CD4-positive, alpha-beta T cell treated with Interferon gamma for 1 hour (primary cell): ENCODE measurements at places on chromosomes 6 and 20.

GRCh38 chr20:45647441-45648050, 16.5 kb upstream of the WFDC9 start:
- DNase-seq, result no peak

DNA sequence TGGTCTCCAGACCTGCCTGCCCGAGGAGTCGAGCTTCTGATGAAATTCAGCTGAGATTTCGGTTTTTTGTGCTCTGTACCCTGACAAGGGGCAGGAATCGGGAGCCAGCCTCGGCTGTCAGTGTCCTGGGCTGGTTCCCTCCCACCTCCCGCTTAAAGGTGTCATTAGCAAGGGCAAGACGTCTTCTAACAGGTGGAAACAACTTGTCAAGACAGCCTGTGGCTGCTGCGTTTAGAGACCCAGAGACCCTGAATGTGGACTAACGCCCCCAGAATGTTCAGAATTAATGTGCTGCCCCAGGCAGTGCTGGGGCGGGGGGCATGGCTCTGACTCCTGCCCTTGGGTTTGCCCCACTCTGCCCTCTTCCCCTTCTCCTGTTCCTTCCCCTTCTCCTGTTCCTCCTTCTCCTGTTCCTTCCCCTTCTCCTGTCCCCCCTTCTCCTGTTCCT, 69.7 kb downstream of the PHACTR3 start:
- DNase-seq, result no peak

DNA sequence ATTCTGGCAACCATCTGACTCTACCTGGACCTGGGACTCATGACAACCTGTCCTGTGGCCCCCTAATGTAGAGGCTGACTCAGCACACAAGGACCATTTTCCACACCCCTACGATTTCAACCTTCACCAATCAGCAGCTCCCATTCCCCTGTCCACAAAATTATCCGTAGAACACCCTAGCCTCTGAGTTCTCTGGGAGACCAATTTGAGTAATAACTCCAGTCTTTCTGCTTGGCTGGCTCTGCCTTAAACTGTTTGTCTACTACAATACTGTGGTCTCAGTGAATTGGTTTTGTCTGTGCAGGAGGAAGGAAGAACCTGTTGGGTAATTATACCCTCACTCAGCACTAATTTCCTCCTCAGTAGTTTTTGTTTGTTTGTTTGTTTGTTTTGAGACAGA, 99.3 kb upstream of the MRPS10 start:
- no peak for DNase-seq

DNA sequence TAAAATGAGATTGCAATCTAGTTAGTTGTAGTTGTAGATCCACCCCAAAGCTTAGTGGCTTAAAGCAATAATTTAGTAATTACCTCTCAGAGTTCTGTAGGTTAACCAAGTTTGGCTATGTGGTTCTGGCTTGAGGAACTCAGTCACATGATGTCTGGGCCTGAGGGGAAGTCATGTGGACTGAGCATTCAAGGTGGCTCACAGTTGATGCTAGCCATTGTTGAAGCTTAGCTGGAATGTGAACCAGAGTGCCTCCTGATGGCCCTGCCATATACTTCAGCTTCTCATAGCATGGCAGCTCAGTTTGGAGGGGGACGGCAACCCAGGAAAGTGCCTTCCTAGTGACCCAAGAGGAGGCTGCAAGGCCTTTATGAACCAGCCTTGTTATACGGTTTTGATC, 263.2 kb upstream of the RNF217 start:
- DNase-seq, result no peak

GRCh38 chr6:106757722-106758467, 128.5 kb downstream of the QRSL1 start:
- DNase-seq, result no peak

DNA sequence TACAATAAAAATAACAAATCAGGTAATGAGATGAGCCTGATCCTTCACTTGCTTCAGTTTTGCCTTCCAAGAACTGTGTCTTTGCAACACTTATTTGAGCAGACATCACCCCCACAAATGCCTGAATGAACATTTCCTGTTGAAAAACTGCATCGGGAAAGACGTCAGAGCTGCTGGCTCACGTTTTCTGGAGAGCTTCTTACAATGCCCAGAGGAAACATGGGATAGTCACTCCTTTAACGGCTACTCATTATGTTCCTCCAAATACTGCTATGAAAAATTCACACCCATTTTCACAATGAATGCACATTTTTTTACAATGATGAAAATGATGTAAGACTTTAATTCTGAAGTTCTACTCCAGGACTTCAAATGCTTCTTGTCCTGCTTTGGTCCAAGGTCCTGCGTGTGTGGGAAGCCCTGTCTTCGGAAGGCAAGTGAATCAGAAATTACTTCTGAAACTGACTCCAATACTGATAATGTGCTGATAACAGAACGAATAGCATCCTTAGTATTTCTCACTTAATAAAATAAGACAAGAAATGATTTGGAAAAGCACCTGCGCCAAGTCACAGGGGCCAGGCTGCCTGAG, 238.0 kb downstream of the ANKRD60 start:
- DNase-seq, result no peak

GRCh38 chr6:6678185-6678671, 89.7 kb downstream of the LY86 start:
- no peak for DNase-seq

GRCh38 chr6:34986845-34987246, 97.8 kb downstream of the ANKS1A start:
- DNase-seq, result peak; percentile 45

GRCh38 chr6:120590611-120591010, 743.7 kb downstream of the TBC1D32 start:
- no peak for DNase-seq

- DNase-seq, result no peak
Observed at GRCh38 chr6:125811259-125811658, 20.5 kb downstream of the NCOA7 start.

DNA sequence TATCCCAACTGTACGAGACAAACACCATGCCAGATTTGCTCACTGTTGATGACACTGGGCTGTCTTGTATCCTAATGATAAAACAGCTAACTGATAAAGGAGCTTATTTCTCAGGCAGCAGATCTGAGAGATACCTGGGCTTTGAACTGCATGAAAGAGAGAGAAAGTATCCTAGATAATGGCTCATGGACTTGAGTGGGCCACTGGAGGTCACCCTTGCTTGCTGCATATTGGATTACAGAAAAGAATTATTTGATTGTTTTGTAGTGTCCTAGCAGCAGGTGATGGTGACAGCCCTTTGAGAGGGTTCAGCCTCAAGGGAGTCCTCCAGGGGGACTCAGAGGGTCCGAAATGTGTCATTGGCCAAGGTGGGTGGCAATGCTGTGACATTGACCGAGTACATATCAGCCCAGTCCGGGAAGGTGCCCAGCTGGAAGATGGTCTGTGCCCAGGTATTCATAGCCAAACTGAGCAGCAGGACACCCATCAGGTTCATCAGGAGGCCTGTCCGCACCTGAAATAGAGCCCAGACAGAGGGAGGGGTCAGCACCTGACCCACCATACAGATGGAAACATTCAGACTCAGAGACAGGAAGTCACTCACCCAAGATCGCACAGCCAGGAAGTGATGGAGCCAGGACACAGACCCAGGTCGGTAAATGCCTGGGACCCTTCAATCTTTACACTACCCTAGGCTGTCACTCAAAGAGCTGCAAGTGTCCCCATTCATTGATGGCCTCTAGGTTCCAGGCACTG, 9.4 kb upstream of the OCSTAMP start:
- no peak for DNase-seq

- DNase-seq, result no peak
Observed at GRCh38 chr6:32972353-32973143, 4.2 kb downstream of the BRD2 start.

DNA sequence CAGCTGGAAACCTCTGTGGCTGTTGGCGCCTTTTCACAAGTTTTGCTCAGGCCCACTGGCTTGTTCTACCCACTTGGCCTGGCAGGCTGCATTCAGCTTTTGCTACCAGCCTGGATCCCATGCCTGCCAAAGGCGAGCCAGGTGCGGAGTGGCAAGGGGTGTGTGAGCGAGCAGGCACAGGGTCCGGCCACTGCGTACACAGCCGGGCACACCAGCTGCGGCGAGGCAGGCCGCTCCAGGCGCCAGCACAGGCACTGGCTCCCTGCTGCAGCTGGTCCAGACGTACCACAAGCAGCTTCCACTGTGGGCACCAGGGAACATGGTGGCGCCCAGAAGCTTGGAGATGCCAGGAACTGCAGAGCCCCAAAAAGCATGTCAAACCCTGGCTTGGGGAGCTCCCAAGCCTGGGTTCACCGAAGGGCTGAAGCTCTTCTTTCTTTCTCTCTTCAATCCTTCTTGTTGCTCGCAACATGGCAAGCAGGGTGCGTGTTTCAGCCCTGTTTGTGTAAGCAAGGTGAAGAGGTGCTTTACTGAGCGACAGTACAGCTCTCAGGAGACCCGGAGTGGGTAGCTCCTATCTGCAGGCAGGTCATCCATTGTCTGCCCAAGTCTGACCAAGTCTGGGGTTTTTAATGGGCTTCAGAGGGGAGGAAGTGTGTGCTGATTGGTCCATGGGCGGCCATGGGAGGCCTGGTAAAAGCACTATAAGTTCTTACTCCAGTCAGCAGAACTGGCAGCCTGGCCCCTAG, 32.6 kb upstream of the GRM4 start:
- no peak for DNase-seq

DNA sequence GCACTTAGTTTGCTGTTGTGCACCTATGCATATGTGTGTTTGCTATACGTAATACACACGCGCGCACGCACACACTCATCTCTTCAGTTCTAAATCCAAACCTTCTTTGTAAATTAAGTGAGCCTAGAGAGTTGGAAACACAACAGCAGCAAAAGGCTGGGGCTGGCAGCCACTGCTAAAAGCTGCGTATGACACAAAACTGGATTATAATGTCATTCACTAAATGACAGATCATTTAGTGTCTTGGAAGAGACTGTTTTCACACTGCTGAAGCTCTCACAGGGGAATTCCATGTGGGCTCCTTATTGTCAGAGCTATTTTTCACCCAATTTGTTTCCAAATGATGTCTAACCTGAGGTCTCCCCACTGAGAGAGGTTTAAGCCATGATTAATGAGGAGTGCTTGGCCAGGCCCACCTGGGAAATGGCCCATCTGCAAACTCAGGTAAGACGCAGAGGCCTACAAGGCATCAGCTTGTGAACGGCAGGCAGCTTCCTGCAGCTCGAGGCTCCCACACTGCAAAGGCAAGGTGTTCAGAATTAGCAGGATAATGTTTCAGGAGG, 94.2 kb downstream of the OLIG3 start:
- no peak for DNase-seq

DNA sequence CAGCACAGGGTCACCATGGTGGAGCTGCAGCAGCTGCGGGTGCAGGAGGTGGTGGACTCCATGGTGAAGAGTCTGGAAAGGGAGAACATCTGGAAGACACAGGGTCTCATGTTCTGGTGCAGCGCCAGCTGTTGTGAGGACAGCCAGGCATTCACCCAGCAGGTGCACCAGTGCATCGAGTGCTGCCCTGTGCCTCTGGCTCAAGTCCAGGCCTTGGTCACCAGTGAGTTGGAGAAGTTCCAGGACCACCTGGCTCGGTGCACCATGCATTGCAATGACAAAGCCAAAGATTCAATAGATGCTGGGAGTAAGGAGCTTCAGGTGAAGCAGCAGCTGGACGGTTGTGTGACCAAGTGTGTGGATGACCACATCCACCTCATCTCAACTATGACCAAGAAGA, 22.9 kb upstream of the RIPK1 start:
- DNase-seq, result no peak

- no peak for DNase-seq
Observed at GRCh38 chr6:160783741-160784140, 81.7 kb downstream of the PLG start.

GRCh38 chr6:157298216-157298724, 25.0 kb downstream of the TMEM242 start:
- DNase-seq, result no peak

GRCh38 chr6:138592749-138593123, 93.4 kb upstream of the NHSL1 start:
- peak; percentile 11 for DNase-seq

DNA sequence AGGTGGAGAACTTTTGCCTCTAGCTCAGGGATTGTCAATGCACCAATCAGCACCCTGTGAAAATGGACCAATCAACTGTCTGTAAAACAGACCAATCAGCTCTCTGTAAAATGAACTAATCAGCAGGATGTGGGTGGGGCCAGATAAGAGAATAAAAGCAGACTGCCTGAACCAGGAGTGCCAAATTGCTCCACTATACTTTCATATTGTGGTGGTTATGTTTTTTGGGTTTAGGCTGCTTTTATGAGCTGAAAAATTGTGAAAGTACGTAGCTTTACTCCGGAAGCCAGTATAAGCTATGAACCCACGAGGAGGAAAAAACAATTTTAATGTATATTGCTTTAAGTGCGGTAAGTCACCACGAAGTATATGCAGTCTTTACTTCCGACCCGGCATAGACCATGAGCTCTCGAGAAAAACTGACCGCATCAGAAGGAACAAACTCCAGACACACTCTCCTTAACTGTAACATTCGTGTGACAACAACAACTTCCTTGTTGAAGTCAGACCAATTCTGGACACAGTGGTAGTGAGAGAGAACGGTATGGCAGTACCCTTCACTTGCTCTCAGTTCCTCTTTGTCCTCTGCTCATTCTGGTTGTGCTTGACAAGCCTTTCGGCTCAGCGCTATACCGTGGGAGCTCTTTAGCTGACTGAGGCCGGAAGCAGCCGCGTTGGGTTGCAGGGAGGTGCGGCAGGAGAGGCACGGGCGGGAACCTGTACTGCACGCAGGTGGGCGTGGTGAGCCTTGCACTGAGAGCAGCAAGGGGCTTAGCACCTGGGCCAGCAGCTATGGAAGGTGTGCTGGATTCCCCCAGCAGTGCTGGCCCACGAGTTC, 81.9 kb upstream of the E2F3 start:
- DNase-seq, result peak; percentile 85

DNA sequence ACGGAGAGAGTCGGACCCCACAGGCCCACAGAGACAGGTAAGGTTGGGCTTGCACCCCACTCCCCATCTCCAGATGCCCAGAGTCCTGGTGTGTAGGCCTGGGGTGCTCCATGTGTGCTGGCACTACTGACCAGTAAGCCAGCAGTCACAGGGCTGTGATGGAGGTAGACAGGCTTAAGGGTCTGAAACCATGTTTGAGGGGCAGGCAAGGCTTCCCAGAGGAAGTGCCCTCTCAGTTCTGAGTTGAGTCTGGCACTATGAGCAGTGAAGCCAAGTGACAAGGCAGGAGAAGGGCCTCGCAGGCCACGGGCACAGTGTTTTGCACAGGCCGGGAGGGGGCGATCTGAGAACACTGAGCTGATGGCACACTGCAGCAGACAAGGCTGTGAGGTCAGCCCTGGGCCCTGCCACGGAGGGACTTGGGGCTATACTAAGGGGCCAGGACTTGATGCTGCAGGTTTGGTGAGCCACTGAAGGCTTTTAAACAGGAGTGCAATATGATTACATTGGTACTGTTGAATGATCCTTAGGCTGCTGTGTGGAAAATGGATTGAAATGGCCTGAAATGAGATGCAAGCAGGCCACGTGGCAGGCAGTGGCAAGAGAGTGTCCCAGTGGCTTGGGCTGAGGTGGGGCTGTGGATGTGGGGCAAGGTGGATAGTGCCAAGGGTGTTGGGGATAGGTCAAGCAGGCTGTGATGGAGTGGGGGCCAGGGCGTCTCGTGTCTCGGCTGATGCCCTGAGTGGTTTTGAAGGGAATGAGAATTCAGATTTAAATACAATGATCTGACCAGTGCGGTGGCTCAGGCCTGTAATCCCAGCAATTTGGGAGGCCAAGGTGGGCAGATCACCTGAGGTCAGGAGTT, 20.3 kb downstream of the TTBK1 start:
- peak; percentile 75 for DNase-seq
